ENCODE measurements at places on chromosomes 5 and 9.

DNA sequence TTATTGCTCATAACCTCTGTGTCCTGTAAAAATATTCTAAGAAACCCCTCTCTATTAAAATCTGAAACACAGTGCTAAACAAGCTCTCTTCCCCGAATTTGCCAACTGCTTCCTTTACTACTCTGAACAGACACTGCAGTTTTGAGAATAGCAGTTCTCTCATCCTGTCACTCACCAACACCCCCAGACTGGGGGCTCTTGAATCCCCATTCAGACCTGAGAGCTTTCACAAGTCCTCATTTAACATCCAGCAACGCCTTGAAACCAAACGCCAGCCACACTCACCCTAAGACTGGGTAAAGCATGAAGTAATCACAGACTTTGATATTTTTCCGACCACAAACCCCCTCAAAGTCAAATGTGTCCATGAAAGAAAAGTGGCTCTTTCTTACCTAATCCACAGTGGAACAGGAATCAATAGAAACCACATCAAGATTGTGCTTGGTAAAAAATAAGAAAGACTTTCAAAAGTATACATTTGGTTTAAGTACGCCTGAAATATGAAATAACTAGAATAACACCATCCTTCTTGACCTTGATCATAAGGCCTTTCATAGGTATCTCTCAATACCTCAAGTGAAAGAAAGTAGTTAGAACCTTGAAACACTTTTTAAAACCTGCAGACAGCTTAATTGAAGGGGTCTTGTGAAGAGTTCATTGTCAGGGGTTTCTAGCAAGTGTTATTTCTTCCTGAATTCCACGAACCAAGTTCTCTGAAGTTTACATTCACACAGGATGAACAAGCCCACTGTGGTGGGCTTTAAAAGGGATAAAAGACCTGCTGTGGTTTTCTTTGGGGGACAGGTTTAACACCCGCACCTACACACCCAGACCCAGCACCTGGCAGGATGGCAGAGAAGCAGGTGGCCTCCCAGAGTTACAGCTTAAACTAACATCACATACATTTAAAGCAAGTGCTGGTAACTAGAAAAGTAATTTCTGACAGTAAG is 412.6 kb downstream of the MLLT3 start:
- DNase-seq, result no peak

- DNase-seq, result no peak
These were observed 722 bp upstream of the ERGIC1 start for GRCh38 chr5:172833372-172833685.

GRCh38 chr5:169013208-169013728 is 287.7 kb downstream of the SLIT3 start:
- DNase-seq, result no peak

DNA sequence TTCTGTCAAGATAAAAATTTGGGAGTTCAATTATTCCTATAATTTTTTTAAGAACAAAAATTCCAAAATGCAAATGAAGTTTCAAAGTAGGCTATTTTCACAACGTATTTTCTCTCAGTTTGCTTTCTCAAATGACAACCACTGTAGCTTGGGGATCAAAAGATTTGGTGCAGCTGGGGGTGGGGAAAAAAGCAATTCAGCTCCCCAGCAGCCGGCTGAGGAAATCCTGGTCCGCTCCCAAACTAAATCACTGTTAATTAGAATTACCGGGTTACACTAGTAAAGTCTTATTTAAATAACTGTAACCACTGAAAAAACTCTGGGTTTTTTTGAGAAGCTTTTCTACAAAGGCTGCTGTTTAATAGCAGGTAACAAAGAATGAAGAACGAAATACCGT is 5.7 kb downstream of the NR6A1 start:
- DNase-seq, result no peak

GRCh38 chr5:125720348-125720685 is 702.9 kb upstream of the GRAMD2B start:
- no peak for DNase-seq

DNA sequence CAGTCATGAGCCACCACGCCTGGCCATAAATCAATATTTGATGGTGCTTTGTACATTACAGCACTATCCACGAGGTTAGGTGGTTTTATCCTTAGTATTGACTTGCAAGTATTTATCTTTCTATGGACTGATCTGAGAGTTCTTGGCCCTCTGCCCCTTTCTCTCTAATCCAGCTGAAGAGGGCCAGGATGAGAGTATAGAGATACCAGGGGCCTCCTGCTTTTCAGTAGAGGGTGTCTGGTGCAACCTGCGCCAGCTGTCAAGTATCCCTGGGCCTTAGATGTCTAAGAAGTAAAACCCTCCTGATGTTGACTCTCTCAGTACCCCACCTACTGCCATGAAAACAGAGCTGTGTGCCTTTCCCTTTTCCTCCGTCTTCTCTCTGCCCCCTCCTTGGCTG is 153.4 kb downstream of the SLIT3 start:
- no peak for DNase-seq

DNA sequence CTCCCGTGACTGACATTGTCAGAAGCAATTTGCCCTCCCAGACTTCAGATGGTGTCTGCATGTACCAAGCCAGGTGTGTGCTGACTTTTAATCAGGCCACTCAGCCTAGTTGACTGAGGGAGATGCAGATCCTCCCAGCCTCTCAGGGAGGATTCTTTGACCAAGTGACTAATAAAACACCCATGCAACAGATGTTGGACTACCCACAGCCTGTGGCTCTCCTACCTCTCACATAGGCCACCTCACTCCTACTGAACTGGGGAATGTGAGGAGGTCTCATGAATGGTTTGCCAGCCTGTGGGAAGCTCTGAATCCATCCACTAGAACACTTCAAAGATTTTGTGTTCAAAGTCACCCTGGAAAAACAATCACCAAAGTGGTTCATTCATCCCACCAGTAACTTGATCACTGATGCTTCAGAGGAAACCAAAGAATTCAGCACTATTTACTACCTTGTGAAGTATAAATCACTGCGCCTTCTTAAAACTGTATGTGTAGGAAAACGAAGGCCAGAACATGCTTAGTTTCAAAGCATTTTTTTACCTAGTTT is 80.1 kb downstream of the ESM1 start:
- no peak for DNase-seq

DNA sequence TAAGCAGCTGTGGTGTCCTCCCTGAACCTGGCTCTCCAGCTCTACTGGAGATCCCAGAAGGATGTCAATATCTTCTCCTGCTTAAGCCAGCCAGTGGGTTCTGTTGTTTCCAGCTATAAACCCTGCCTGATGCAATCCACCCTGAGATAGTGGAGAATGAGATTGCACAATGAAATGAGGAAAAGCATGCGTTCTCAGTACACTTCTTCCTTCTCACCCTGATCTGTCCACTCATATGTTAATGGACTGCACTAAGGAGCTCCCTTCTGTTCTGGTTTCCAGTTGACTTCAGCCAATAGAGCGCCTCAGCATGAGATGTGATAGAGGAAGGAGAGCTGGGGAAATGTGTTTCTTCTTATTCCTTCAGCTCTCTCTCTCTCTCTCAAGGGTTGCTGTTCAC is 40.0 kb upstream of the CDH6 start:
- DNase-seq, result no peak

GRCh38 chr9:95336281-95336680 is 18.8 kb upstream of the FANCC start:
- DNase-seq, result no peak

DNA sequence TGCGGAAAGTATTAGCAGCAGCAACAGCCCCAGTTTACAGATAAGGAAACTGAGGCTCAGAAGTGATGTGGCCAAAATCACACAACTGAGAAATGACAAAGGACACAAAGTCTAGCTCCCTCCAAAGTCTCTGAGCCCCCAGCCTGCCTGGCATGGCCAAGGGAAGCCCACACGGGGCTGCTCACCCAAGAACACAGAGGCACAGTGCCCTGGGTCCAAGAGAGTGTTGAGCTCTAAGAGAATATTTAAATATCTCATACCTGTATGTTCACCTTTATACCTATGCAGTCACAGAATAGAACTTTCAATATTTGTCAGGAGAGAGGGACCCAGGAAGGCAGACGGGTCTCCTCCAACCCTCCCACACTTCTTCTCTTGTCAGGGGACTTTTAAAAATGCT is 16.6 kb downstream of the VAV2 start:
- no peak for DNase-seq

DNA sequence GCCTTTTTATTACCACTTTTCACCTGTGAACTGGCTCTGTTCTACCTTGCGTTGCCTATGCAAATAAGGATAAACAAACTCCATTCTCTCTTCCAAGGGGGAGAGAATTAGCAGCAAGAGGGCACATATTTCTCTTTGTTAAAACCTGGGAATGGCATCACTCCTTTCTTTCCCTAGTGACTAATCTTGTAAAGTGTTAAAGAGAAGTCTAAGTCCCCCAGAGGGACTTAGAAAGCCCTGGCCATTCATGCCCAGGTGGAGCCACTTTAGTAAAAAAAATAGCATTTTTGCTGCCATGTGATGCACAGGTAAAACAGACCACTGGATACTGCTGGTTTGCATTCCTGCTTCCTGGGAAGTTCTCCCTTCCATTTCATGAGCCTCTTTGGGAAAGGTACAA is 148.4 kb downstream of the MAN2A1 start:
- DNase-seq, result no peak

DNA sequence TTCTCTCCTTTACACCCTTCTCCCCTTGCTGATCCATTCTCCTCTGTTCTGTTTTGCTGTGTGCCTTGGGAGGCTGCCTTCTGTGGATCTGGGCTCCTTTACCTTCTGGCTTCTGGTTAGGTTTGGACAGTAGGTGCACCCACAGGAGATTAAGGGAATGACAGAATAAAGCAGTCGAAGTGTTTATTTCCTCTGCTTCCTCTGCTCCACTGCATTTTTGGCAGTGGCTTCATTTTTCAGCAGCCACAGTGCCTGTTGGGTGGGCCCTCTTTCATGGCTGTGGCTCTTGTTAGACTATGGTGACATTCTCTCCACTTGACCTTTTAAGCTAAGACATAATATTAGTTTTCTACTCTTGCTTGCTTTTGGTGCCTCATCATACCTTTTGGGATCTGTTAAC is 144.1 kb downstream of the CCDC171 start:
- no peak for DNase-seq

Measured in left ventricle myocardium superior (tissue), 1 donor.